ENCODE measurements at places on chromosomes 6 and 20. TPM values are rescaled to one million over a fixed set of nuclear protein-coding genes. Genes with fewer than 3 reads are reported as not detected.

GRCh38 chr6:489001-489400 is 97.4 kb downstream of the IRF4 start:
- no peak overlapping the region for H3K27ac ChIP-seq
- H3K4me1 ChIP-seq, result no peaks in the 10 kb centered on the region
- no peak for DNase-seq
- H3K27me3 ChIP-seq, result no peaks in the 10 kb centered on the region
- no peak overlapping the region for H3K4me3 ChIP-seq

- H3K4me3 ChIP-seq, result no peak overlapping the region
- H3K36me3 ChIP-seq, result no peaks in the 10 kb centered on the region
- DNase-seq, result no peak
- H3K27ac ChIP-seq, result no peak overlapping the region
- no peaks in the 10 kb centered on the region for H3K27me3 ChIP-seq
These were observed 102.7 kb downstream of the PTPRK start for GRCh38 chr6:128417698-128418097.

- H3K4me3 ChIP-seq, result no peak overlapping the region
- peak overlapping the region; percentile 57 for H3K27ac ChIP-seq
- no peaks in the 10 kb centered on the region for H3K4me1 ChIP-seq
- no peaks in the 10 kb centered on the region for H3K36me3 ChIP-seq
- DNase-seq, result no peak
These were observed 92.5 kb upstream of the NXT1 start for GRCh38 chr20:23257848-23258746.

DNA sequence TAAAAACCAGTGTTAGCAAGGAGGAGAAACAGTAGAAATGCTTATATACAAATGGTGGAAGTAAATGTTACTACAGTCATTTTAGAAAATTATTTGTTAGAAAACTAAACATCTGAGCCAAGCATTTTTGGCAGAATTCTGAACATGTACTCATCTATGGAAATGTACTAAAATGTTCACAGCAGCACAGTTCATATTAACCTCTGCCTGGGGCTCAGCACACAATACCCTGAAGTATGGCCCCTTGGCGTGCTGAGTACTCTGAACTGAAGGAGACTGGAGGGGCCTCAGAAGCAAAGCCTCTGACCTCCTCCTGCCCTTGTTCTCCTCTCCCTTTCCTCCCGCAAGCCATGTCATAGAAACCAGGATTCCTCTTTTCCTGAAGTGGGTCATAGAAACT is 66.2 kb upstream of the RALGAPA2 start:
- no peaks in the 10 kb centered on the region for H3K36me3 ChIP-seq
- H3K27me3 ChIP-seq, result no peaks in the 10 kb centered on the region
- DNase-seq, result no peak
- no peak overlapping the region for H3K27ac ChIP-seq
- peaks cover 31% of the 10 kb centered on the region for H3K4me1 ChIP-seq

- no peaks in the 10 kb centered on the region for H3K27me3 ChIP-seq
- H3K4me3 ChIP-seq, result no peak overlapping the region
- H3K4me1 ChIP-seq, result peaks cover 3% of the 10 kb centered on the region
- H3K27ac ChIP-seq, result no peak overlapping the region
- H3K36me3 ChIP-seq, result no peaks in the 10 kb centered on the region
- no peak for DNase-seq
These were observed 273.9 kb downstream of the RFPL4B start for GRCh38 chr6:112620812-112621569.

The C20orf202 gene
- total RNA-seq, result not detected

The TRIM27 gene
- 65.3 TPM for total RNA-seq

The IL20RA gene
- 8.1 TPM for total RNA-seq

The C20orf144 gene
- not detected for total RNA-seq

The CCN6 gene
- not detected for total RNA-seq
